Placental epithelial cell (primary cell): ENCODE measurements at places on chromosomes 16 and 17. TPM values are rescaled to one million over a fixed set of nuclear protein-coding genes. Genes with fewer than 3 reads are reported as not detected.

The PRSS36 gene
- total RNA-seq, result 2.5 and 4.3 TPM in 2 replicates

The PIPOX gene
- 1.4 and 3.5 TPM in 2 replicates for total RNA-seq

The HOXB6 gene
- total RNA-seq, result not detected in 2 replicates

The SCARF1 gene
- 0.43 and 0.79 TPM in 2 replicates for total RNA-seq

The TBC1D3D gene
- total RNA-seq, result 1.1 TPM in 1 of 2 replicates, not detected in the other

The PPM1E gene
- total RNA-seq, result not detected in 2 replicates
